Astrocyte (in vitro differentiated cells and primary cell): ENCODE measurements at places on chromosomes 3 and 15. TPM values are rescaled to one million over a fixed set of nuclear protein-coding genes. Genes with fewer than 3 reads are reported as not detected.

Gene CYP19A1
- 0.65 and 0.75 TPM in 2 replicates for total RNA-seq

Gene TMC3
- 0.22 and 0.52 TPM in 2 replicates for total RNA-seq

Gene RTP3
- not detected in 2 replicates for total RNA-seq

Gene WDR93
- total RNA-seq, result not detected in 2 replicates

Gene ANKRD63
- total RNA-seq, result not detected in 2 replicates

Gene ACTRT3
- total RNA-seq, result 3.3 and 3.7 TPM in 2 replicates

Gene CNTN6
- total RNA-seq, result 0.22 TPM in 1 of 2 replicates, not detected in the other

Gene STAC
- 7.1 and 9.4 TPM in 2 replicates for total RNA-seq

Gene PIERCE2
- 1.6 and 2.6 TPM in 2 replicates for total RNA-seq

Gene GABRR3
- total RNA-seq, result not detected in 2 replicates

Gene ATG7
- 24.8 and 29.5 TPM in 2 replicates for total RNA-seq

Gene LRTM1
- not detected in 2 replicates for total RNA-seq

Gene SLC30A4
- total RNA-seq, result 6.8 and 8.0 TPM in 2 replicates

Gene KNL1
- 2.0 and 3.3 TPM in 2 replicates for total RNA-seq

Gene XCR1
- not detected in 2 replicates for total RNA-seq

Gene DNAH12
- total RNA-seq, result 0.23 and 0.36 TPM in 2 replicates

Gene SUCLG2
- 20.8 and 21.3 TPM in 2 replicates for total RNA-seq

Gene CIDEC
- total RNA-seq, result not detected in 2 replicates

Gene CIP2A
- total RNA-seq, result 5.8 and 8.6 TPM in 2 replicates

Gene THSD4
- total RNA-seq, result 0.99 and 2.5 TPM in 2 replicates

Gene LYZL4
- total RNA-seq, result not detected in 2 replicates

Gene CYP1A2
- not detected in 2 replicates for total RNA-seq

Gene ZBTB38
- 57.6 and 60.7 TPM in 2 replicates for total RNA-seq

Gene MRPL3
- total RNA-seq, result 73.8 and 76.1 TPM in 2 replicates

Gene GOLGA8R
- total RNA-seq, result 1.6 and 2.8 TPM in 2 replicates

Gene ROPN1B
- not detected in 2 replicates for total RNA-seq

Gene MB21D2
- 10.7 and 11.0 TPM in 2 replicates for total RNA-seq

Gene GNB5
- total RNA-seq, result 25.6 and 27.6 TPM in 2 replicates

Gene FNDC3B
- 327 and 332 TPM in 2 replicates for total RNA-seq

Gene PRKCD
- total RNA-seq, result 25.4 and 28.8 TPM in 2 replicates

Gene PLA2G4B
- total RNA-seq, result 1.5 and 1.8 TPM in 2 replicates

Gene COL6A5
- 0.02 and 0.05 TPM in 2 replicates for total RNA-seq

Gene COL8A1
- 118 and 123 TPM in 2 replicates for total RNA-seq

Gene PPP2R3A
- total RNA-seq, result 18.7 and 19.5 TPM in 2 replicates

Gene GOLGA8K
- 0.77 and 0.87 TPM in 2 replicates for total RNA-seq

Gene RTP1
- total RNA-seq, result not detected in 2 replicates

Gene ALG1L2
- total RNA-seq, result 0.41 and 0.94 TPM in 2 replicates

Gene DLEC1
- total RNA-seq, result 0.19 and 0.54 TPM in 2 replicates

Gene USP19
- total RNA-seq, result 28.7 and 31.7 TPM in 2 replicates
